T-helper 2 cell (primary cell): ENCODE measurements at places on chromosomes 11 and 22.

- DNase-seq, result no peak
These were observed 141.9 kb downstream of the CTTN start for GRCh38 chr11:70540196-70540595.

DNA sequence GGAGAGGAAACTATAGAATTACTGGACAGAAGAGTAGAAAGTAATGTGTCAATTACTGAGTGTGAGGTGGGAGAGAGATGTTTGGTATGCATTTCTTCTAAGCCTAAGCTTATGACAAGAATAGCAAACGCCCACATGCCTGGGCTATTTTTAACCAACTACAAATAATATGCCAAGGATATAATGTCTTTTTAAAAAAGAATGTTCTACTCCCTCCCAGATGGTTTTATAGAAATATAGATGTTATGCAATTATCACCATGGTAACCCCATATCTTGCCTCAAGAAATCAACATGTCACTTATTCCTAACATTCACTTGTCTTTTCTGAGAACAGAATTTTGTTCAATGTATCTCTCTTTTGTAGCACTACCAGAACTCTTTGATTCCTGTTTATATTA is 996.7 kb upstream of the CHORDC1 start:
- DNase-seq, result no peak

DNA sequence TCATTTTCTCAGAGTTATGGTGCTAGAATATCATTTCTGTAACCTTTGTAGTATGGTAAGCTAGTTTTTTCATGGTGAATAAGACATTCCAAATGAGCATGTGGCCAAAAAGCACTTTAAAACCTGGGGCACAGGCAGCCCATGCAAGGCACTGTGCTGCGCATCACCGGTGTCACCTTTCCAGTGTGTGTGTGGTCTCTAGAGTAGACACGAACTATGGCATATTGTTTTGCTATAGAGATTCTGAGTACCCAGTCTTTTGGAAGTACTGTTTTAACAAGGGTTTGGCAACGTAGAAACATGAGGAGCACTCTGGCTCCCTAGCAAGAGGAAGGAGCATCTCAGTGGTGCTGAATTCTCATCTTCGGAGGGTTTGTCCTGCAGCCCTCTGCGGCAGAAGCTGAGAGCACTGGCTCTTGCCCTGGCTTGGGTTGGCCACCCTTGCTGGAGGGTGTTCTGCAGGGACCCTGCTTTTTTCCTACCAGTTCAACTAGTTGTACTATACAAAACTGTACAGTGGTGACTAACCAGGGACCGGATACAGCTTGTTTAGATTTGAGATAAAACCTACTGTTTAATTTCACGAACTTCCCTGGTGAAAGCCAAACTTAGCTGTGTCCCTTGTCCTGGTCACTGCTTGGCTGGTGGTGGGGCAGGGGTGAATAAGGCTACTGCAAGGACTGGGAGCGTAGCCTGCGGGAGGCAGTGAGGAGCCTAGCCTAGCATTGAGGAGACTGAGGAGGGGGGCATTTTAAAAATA is 135.7 kb downstream of the ATXN10 start:
- no peak for DNase-seq

DNA sequence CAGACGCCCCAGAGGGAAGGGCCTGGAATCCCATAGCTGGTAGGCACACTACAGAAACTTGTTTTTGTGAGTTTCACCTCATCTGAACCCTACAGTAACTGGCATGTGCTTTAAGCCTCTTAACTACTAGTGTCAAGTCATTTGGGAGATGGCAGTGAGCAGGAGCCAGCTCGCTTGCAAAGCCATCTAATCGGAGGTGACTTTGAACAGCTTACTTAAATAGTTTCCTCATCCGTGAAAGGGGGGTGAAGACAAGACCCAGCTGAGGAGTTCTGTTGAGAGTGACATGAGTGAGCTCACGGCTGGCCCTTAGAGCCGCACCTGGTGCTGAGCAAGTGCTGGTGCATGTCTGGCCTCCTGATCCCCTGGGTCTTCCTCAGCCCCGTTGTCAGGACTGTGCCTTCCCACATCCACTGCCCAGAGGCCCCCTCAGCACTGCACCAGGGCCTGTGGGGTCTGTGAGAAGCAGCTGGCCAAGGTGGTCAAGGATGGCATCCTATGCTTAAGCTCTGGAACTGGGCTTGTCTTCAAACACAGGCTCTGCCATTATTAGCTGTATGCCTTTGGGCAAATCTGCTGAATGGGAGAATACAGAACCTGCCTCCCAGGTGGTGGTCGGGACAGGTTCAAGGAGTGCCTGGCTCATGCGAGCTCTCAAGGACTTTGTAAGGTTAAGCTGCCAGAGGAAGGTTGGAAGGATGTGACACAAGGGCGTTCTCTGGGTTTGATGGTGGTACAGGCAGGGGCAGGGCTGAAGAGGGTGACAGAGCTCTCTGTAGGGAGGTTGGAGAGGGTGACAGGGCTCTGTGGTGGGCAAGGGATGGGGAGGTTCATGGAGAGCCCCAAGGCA is 27.3 kb downstream of the INCENP start:
- DNase-seq, result no peak

DNA sequence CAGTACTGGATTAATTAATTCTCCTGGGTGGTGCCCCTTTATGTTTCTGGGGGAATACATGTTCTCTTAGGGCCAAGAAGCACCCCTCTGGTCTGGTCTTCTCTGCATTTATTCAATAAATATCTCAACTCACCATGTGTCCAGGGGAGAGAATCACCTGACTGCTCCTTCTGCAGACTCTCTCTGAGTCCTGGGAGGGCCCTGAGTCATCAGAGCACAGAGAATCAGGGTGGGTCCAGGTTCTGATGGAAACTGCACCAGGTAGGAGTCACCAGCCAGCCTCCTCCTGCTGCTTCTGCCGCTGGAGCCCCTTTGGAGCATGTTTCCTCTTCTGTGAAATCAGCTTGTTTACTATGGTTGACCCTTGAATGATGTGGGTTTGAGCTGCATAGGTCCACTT is 107.7 kb upstream of the PLET1 start:
- no peak for DNase-seq

DNA sequence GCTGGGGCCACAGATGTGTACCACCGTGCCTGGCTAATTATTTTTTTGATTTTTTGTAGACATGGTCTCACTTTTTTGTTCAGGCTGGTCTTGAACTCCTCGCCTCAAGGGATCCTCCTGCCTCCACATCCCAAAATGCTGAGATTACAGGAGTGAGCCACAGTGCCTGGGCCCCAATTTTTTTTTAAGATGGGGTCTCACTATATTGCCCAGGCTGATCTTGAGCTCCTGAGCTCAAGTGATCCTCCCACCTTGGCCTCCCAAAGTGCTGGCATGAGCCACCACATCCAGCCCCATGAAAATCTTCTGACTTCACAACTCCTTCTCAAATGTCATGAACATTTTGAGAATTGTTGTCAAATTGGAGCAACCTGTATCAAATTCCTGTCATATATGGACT is 2.3 kb upstream of the ANKRD54 start:
- no peak for DNase-seq

GRCh38 chr11:14555818-14556217 is 35.6 kb upstream of the PSMA1 start:
- no peak for DNase-seq

DNA sequence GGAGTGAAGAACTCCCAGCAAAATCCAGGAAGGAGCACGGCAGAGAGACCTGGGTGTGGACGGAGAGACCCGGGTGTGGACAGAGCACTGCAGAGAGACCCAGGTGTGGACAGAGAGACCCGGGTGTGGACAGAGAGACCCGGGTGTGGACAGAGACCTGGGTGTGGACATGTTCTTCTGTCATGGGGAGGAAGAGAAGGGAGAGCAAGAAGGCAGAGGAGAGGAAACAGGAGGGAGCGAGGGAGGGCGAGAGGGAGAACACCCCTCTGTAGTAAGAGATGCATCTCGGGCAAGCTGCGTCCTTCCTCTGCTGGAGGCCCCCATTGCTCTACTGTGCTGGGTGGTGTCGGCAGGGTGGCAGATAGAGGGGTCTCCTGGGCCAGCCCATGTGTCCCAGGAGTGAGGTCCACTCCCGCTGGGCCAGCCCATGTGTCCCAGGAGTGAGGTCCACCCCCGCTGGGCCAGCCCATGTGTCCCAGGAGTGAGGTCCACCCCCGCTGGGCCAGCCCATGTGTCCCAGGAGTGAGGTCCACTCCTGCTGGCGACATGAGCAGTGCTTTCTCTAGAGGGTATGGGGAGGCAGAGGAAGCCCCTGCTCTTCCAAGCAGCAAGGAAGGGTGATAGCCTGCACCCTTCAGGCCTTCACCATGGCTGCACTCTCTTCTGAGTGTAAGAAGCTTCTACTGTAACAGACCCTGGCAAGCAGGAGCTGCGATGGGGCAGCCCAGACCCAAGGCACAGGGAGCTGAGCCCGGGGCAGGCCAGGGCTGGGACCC is 934.2 kb downstream of the BRD1 start:
- no peak for DNase-seq

- DNase-seq, result no peak
These were observed 9.5 kb downstream of the DCHS1 start for GRCh38 chr11:6646071-6646470.

GRCh38 chr22:41975299-41976069 is 6.2 kb downstream of the SEPTIN3 start:
- DNase-seq, result no peak

DNA sequence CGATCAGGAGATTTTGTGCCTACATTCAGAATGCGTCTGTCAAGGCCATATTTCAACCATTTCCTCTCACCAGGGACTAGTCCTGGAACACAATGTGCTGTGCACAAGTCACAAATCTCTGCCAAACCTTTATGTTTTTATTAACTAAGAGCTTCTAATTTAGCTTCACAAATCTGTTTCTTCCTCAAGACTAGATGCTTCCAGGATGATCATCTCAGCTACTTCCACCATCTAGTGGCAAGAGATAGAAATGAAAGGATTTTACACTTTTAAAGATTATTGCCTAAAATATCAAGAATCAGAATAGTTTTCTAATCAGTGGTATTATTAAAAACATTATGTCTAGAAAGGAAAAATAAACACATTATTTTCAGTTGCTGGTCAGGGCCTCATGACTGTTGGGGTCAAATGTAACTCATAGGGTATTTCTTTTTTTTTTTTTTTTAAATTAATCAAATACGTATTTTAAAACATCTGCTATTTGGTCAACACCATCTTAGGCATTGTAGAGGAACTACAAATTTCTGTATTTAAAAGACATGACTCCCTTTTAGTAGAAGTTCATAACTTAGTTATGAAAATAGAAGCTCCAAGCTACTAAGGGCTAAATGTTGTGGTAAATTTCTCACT is 1102.6 kb downstream of the DLG2 start:
- no peak for DNase-seq

DNA sequence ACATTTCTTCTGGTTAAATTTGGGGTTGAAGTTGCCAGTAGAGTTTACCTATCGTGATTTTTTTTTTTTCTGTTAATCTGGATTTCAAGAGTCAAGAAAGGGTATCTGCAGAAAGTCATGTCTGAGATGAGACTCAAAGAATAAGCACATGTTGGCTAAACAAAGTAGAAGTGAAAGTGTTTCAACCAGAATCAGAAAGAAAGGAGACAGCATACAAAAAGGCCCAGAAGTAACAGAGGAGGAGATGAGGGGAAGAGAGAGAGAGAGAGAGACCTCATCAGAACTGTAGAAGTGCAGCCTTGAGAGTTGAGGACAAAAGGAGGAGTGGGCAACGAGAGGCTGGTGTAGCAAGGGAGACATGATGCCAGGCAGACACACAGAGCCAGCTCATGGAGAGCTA is 54.9 kb downstream of the SVIP start:
- no peak for DNase-seq

- DNase-seq, result no peak
These were observed 14.0 kb downstream of the TRIM29 start for GRCh38 chr11:120123946-120124345.

DNA sequence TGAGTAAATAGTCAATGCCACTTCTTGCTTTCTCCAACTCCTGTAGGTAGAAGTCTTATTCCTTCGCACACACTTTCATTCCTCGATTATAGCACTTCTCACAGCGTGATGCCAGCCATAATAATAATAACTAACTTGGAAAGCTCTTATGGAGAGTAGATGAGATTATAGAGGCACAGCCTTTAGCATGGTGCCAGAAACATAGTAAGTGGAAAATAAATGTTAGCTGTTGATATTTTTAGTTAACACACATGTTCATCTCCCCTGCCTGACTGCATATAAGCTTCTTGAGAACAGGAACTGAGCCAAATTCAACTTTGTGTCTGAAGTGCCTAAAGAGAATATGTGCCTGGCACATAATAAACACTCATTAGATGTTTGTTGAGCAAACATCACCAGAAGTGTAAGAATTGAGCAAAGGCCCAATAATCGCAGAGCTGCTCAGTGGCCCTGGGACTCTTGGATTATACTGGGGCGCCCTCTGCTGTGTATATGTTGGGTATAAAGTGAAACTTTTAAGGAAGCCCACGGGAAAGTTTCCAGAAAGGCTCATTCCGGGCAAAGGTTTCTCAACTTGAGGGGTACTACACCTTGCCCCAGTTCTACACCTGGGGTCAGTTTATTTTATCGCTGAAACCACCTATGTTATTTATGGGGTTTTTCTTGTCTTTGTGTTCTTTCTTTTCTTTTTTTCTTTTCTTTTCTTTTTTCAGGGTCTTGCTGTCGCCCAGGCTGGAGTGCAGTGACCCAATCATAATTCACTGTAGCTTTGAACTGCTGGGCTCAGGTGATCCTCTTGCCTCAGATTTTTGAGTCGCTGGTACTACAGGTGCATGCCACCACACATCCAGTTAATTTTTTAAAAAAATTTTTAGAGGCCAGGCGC is 22.3 kb downstream of the SLN start:
- DNase-seq, result peak; percentile 49

- DNase-seq, result no peak
These were observed 13.7 kb upstream of the POU2AF2 start for GRCh38 chr11:111231836-111232235.

DNA sequence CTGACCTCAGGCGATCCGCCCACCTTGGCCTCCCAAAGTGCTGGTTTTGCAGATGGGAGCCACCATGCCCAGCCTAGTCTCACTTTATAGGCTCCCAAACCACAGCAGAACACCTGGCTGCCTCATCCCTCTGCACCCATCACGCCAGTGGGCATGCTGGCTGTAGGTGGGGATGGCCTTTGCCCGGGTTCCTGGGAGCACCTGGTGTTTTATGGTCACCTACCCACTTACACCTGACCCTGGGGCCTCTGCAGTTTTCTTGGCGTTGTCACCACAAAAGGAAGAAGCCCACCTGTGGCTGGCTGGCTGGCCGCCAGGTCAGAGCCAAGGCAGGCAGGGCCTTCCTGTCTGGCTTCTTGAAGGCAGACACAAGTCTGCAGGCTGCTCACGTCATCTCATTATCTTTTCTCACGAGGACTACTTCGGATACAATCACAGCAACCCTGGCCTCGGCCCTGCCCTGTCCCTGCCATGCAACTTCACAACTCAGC is 8.2 kb downstream of the RRP7A start:
- no peak for DNase-seq

GRCh38 chr11:28009996-28010395 is 98.0 kb downstream of the KIF18A start:
- DNase-seq, result no peak

DNA sequence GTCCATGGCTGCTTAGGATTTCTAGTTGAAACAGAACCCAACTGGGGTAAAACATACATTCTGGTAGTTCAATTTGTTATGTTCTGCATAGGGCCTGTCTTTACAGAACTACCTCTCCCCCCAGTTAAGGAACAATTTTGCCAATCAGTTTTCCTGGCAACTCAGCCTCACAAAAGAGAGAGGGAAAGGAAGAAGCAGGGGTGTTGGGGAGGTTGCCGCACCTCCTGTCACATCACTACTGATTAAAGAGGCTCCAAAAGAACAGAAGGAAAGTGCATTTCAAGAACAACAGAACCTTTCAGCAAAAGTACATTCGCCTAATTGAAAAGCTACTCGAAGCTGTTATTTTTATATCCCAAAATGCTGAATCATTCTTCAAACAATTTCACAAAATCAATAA is 217.6 kb downstream of the CADM1 start:
- no peak for DNase-seq
